ENCODE measurements at places on chromosomes 12 and 14.

GRCh38 chr12:69934011-69934410 is 109.0 kb downstream of the MYRFL start:
- DNase-seq, result no peak

DNA sequence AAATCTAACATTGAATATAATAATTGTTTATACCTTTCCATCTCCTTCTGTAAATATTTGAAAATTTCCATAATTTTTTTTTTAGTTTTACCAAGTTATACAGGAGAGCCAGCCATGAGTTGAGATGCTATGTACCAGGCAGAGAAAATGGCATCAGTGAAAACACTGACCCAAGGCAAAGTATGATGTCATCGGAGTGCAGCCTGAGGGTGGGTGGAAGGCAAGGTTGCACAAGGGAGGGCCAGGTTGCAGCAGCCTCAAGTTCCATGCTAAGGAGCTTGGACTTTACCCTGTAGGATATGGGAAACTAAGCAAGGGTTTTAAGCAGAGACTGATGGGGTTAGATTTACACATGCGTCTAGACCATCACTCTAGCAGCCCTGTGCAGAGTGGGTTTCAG is 441.1 kb downstream of the BCAT1 start:
- no peak for DNase-seq

DNA sequence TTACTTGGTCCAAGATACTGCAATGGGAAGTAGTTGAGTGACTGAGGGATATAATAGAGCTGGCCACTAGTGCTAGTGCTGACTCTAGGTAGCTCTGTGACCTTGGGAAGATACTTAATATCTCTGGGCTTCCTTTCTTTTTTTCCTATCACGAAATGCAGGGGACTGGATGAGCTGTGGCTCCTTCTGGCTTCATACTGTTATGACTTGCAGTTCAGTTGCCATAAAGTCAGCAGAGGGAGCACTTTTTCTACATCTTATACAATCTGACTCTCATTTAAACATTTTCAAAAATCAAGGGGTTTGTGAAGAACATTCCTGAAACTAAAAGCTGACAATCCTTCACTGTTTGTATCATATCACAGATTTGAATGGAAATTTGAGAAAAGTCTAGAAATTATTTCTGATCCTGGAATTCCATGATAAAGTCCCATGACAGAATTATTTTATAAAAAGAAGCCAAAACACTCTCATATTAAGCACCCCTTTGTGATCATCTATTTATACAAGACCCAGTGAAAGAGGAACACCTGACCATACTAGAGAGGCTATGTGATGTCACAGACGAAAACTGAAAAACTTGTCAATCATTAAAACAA is 5.3 kb downstream of the BHLHE41 start:
- DNase-seq, result peak; percentile 52

- no peak for DNase-seq
Observed at GRCh38 chr14:71703477-71703876, 228.8 kb upstream of the RGS6 start.

DNA sequence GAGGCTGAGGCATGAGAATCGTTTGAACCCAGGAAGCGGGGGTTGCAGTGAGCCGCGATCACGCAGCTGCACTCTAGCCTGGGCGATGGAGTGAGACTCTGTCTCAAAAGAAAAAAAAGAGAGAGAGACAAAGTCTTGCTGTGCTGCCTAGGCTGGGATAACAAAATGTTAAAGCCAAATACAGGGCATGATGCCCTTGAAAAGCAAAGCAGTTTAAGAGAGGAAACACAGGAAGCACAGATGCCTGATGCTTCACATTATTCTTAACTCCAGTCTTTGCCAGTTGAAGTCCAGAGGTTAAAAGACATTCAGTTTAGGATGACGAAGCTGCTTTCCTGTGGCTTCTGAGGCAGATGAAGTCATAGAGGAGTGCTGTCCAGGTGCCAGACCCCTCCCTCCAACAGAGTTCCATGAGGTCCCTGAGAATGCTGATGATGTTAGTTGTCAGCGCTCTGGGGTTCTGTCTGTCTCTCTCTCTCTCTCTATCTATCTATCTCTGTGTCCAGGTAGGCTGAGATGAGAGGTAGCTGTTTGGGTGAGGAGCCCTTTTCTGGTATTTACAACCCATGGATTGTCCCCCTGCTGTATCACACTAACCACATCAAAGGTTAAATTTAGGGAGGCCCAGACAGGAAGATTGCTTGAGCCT is 4.9 kb upstream of the MRPL52 start:
- DNase-seq, result peak; percentile 60

DNA sequence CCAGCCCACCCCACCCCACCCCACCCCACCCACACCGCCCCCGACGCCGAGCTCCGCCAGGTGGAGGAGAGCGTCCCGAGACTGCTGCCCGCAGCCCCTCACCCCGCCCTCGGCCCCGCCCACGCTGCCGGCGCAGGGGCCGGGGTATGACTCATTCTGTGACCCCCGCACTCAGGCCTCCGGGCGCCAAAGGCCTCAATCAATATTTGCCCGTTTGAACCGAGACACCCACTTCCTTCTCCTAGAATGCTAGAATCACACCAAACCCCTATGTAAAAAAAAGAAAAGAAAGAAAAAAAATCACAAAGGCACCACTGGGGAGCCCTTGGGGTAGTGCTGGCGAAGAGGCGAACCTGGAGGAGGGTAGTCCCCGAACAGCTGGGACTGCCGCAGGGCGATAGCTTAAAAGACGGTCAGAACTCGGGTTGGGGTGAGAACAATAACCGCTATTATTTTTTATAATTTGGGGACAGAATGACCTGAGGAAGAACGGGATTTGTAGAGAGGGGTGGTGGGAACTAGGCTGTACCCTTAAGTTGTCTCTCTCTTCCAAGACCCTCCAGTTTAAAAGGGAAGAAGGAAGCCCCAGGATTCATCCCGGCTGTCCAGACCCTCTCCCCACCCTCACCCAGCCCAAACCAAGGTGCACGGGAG is 894 bp downstream of the KRT8 start:
- no peak for DNase-seq

- DNase-seq, result no peak
Observed at GRCh38 chr12:117342682-117343081, 18.7 kb downstream of the NOS1 start.

GRCh38 chr12:57069523-57069922 is 9.1 kb downstream of the NEMP1 start:
- peak; percentile 89 for DNase-seq

DNA sequence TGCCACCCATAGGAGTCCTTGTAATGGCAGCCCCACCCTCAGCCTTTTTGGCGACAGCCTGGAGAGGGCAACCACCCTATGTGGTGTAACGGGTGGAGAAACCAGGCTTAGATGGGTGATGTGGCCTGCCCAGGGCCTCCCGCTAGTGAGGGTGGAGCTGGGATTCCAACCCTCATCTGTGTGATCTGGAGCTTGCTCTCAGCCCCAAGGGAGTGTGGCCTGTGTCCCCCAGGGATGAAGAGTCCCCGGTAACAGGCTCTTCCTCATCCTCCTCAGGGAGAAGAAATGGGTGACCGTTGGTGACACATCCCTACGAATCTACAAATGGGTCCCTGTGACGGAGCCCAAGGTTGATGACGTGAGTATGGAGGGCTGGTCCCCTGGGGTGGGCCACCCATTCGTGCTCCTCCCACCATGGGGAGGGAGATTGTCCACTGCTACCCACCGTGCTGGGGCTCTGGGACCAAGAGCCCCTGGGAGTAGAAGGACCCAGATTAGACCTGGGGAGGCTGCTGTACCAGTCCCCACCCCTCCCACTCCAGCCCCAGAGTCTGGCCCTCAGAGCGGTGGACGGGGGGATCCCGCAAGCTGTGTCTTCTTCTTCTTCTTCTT is 8.8 kb downstream of the BCL7A start:
- DNase-seq, result peak; percentile 44

- DNase-seq, result peak; percentile 75
Observed at GRCh38 chr14:24734917-24735500, 101.0 kb upstream of the GZMB start.

DNA sequence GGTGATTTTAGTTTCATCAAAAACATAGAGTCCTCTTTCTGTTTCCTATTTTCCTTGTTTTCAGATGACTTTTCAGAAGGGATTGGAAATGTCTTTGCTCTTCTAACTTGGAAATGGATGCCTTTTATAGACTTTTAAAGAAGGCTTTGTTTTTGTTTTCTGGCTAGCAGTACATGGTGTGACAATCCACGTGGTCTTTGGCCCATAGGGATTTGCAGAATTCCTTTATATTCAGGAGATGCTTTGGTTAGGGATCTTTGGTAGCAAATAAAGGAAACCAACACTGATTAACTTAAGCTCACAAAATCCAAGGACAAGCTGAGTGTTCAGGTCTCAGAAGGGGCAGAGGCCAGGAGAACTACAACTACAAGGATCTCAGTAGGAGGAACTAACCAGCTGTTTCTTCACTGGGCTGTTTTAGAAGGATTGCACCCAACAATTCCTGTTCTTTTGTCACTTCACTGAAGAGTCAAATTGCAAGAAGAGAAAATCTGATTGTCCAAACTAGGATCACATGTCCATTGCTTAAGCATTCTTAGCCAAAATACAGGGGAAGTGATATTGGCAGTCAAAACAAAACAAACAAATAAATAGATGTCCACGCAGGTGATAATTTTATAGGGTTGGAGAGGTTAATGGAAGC is 58.6 kb upstream of the MANSC4 start:
- no peak for DNase-seq

DNA sequence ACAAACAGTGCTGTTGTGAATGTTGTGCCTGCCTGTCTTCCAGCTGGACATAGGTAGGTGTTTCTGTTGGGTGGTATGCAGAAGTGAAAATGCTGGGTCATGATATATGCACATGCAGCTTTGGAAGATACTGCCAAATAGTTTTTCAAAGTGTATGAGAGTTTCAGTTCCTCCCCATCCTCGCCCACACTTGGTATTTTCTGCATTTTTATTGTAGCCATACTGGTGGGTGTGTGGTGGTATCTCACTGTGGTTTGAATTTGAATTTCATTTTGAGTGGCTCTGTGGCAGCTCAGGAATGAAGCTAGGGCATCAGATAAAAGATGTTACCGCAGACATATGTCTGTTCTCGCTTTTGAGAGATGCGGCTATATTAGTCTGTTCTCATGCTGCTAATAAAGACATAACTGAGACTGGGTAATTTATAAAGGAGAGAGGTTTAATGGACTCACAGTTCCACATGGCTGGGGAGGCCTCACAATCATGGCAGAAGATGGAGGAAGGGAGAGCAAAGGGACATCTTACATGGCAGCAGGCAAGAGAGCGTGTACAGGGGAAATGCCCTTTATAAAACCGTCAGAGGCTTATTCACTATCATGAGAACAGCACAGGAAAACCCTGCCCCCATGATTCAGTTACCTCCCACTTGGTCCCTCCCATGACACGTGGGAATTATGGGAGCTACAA is 183.1 kb downstream of the CAND1 start:
- DNase-seq, result no peak

Data from hematopoietic multipotent progenitor cell treated with erythropoietin and hydrocortisone succinate and interleukin-3 and kit ligand, for 8 days (in vitro differentiated cells).